Posterior cingulate gyrus (tissue), 11 donors: ENCODE measurements at places on chromosomes 13 and 19.

DNA sequence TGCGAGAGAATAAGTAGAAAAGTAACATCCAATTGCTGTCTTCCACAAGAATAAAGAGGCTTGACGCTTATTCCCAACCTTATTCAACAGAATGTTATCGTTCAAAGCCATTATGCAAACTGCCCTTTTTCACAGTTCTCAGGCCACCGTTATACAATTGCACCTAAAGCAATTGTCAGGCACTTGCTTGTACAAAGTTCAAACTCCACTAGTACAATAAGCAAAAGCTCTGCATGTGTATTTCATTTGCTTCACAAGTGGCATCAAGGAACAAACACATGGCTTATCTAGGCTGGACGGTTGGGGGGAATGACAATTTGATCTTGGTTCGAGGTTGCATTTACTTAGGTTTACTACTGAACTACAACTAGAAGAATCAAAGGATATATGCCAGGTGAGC is 815.6 kb downstream of the EFNB2 start:
- no peak for DNase-seq

- no peak for DNase-seq
These were observed 13.6 kb upstream of the ACOD1 start for GRCh38 chr13:76934671-76935070.

- DNase-seq, result peak; percentile 84
These were observed 442 bp upstream of the FGF14 start for GRCh38 chr13:102402290-102402689.

DNA sequence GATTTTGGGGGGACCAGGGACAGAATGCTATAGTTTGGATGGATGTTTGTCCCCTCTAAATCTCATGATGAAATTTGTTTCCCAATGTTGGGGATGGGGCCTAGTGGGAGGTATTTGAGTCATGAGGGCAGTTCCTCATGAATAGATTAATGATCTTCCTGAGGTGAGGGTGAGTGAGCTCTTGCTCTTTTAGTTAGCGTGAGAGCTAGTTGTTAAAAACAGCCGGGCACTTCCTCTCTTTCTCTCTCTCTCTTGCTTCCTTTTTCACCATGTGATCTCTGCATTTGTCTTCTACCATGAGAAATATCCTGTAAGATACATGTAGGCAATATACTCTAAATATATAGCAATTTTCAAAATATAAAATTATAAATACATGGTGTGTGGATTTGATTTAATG is 290.8 kb upstream of the PCDH9 start:
- no peak for DNase-seq

DNA sequence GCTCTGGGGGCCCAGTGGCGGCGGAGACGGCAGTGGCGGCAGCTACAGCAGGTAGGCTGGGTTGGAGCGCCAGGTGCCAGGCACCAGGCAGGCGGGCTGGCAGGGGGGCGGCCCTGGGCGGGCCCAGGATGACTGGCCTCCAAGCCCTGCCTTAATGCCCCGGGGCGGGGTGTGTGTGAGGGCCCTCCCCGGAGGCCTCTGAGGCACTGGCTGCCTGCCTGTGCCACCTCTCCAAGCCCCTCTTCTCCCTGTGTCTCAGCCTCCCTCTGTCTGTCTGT is at the start of gene KLK11:
Gene KLK11, minus strand, starts transcription at position 63 of the 278 bp plus-strand sequence. CDS start 985 bp downstream, outside the sequence.
- DNase-seq, result no peak

DNA sequence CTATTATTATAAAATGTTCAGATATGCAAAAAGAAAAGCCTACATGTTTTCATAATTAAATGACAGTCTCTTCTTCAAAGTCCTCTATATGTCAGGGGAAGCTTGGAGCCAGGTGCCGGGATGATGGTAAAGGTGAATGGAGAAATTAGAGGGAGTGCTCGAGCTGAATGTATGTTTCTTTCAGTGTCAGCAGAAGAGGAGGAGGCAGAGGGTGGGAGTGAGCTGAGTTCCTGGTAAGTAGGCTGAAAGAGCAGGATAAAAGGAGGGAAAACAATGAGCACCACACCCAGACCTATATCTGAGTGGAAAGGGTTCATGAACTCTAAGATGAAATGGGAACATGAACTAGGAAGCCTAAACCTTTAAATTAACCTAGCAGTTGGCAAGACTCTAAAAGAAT is 307.6 kb upstream of the NBEA start:
- no peak for DNase-seq

- DNase-seq, result no peak
These were observed 3.9 kb downstream of the PIH1D1 start for GRCh38 chr19:49447485-49448431.

DNA sequence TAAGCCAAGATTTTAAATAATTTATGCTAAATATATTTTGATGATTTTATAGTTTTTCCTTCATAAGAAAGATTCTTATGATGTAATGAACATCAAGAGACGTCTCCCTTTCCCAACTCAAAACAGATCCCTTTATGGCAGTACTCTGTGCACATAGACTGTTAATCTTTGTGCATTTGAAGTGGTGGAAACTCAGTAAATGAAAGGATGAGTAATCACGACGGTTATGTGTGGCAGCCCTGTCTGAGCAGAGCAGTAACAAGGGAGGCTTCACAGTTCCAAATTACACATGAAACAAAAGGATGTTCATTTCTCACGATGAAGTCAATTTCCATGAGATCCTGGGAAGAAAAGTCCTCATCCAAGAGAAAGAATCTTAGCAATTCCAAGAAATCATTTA is 498.1 kb downstream of the KLF5 start:
- DNase-seq, result no peak

DNA sequence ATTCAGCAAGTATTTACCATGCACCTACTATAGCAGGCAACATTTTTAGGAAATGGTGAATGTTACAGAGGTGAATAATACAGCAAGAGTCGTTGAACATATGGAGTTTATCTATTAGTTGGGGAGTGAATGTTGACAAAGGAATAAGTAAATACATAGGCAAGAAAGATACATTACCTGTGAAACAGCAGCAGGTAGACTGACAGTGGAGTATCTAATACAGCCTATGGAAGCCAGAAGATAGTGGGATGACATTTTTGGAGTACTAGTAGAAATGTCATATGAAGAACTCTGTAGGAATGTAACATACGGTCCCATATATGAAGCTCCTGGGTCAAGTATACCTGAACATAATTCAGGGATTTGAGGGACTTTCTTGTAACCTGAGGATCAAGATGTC is 2.1 kb upstream of the TNFSF11 start:
- no peak for DNase-seq

GRCh38 chr19:44904426-44904994 is 1.1 kb upstream of the APOE start:
- no peak for DNase-seq

- DNase-seq, result no peak
These were observed 31.8 kb upstream of the EHD2 start for GRCh38 chr19:47681388-47681787.

DNA sequence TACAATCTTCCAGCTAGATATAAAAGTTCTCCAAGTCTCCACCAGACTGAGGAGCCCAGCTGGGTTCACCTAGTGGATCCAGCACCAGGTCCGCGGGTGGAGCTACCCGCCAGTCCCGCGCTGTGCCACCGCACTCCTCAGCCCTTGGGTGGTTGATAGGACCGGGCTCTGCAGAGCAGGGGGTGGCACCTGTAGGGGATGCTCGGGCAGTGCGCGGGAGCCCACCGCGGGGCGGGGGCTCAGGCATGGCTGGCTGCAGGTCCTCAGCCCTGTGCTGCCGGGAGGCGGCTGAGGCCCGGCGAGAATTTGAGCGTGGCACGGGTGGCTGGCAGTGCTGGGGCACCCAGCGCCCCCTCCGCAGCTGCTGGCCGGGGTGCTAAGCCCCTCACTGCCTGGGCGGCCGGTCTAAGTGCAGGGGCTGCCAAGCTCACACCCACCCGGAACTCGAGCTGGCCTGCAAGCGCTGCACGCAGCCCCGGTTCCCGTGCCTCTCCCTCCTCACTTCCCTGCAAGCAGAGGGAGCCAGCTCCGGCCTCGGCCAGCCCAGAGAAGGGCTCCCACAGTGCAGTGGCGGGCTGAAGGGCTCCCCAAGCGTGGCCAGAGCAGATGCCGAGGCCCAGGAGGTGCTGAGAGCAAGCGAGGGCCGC is 542.8 kb upstream of the PCDH9 start:
- peak; percentile 56 for DNase-seq

- DNase-seq, result no peak
These were observed 472.8 kb upstream of the SLITRK5 start for GRCh38 chr13:87198371-87198770.

GRCh38 chr13:60893801-60894200 is 496.8 kb downstream of the TDRD3 start:
- DNase-seq, result no peak

GRCh38 chr13:30818323-30818960 is 83.1 kb downstream of the ALOX5AP start:
- DNase-seq, result no peak

- DNase-seq, result no peak
These were observed 39.1 kb upstream of the SLC7A9 start for GRCh38 chr19:32908641-32909190.

DNA sequence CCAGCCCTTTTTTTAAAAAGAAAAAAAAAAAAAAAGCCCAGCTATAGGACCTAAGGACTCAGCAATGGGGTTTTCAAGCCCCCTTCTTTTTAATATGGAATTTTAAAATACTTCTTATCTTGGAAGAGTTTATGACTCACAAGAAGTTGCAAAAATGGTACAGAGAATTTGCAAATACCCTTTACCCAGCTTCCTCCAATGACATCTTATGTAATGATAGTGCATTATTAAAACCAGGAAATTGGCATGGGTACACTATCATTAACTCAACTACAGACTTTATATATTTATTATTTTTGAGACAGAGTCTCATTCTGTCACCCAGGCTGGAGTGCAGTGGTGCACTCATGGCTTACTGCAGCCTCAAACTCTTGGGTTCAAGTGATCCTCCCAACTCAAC is 16.1 kb downstream of the TMEM38A start:
- no peak for DNase-seq

DNA sequence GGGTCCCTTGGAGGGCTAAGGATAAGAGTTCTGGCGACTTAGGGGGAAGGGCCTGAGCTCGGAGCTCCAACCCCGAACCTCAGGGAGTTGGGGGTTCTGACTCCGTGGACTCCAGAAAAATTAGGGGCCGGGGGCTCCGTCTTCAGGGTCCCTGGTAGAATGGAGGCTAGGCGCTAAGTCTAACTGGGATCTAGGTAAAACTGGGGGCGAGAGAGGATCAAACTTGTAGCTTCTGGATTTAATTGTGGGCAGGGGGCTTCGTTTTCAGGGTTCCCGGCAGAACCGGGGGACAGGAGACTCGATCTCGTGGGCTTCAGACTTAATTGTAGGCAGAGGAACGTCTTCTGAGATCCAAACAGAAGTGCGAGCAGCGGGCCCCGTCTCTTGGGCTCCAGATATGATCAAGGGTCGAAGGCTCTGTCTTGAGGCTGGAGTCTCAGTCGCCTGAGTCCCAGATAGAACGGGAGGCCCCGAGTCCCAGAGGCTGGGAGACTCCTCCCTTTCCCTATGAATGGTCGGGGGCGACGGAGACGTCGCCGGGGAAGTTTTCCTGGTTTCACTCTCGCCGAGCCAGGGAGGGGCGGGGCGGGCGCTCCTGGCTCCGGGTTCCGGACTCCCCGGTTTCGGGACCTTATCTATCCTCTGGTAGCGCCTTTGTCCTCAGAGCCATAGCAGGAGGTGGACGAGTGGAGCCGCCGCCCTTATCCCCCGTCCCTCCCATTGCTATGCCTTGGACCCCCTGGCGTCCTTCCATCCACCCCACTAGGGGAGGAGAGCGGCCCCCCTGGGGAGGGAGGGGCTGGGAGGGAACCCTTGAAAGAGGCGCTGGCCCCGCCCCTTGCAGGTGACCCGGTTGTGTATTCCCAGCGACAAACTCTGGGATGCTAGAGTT is 1.3 kb downstream of the NECTIN2 start:
- DNase-seq, result peak; percentile 13

DNA sequence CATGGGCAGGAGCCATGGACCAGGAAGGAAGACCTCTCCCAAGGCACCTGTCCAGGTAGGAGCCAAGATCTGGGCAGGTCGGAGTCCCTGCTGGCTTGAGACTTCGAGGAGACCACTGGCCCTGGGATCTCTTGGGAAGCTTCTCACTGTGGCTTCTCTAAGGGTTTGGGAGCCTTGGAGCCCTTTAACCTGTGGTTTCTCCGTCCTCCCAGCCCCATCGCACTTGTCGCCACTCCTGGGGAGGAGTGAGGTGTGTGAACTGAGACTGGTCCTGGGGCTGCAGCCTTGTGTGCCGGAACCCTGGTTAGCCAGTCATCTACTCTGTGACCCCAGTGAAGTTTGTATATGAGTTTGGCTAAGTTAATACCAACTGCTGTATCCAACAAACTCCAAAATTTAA is 8.2 kb downstream of the ZNF805 start:
- no peak for DNase-seq

DNA sequence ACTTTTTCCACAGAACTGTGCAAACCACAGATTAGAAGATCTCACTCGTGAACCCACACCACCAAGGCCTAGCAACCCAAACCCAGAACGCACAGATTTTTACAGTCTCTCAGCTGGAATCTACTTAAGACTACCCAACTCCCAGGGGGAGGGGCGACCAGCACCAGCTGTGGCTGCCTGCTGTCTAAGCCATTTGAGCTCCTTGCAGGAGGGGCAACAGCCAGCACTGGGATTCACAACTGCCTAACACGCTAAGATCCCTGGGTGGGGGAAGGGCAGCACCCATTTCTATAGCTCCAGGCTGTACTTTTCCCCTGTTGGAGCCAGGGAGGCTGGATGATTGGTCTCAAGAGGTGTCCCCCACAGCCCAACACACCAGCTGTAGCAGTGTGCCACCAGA is 368.8 kb downstream of the SUCLA2 start:
- DNase-seq, result no peak

GRCh38 chr13:98577836-98578285 is 954 bp upstream of the STK24 start:
- DNase-seq, result no peak

DNA sequence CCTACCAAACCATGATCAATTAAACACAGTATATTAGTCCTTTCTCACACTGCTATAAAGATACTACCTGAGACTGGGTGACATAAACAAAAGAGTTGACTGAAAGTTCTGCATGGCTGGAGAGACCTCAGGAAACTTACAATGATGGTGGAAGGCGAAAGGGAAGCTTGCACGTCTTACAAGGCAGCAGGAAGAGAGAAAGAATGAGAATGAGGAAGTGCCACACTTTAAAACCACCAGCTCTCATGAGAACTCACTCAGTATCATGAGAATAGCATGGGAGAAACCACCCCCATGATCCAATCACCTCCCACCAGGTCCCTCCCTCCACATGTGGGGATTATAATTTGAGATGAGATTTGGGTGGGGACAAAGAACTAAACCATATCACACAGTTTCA is 324.9 kb upstream of the ZNF507 start:
- DNase-seq, result no peak

GRCh38 chr19:43625918-43626579 is 6.6 kb upstream of the ZNF428 start:
- no peak for DNase-seq

GRCh38 chr13:40096357-40096901 is 441.0 kb downstream of the COG6 start:
- DNase-seq, result no peak
